SK-N-DZ (cell line): ENCODE measurements at places on chromosomes 1 and 21.

DNA sequence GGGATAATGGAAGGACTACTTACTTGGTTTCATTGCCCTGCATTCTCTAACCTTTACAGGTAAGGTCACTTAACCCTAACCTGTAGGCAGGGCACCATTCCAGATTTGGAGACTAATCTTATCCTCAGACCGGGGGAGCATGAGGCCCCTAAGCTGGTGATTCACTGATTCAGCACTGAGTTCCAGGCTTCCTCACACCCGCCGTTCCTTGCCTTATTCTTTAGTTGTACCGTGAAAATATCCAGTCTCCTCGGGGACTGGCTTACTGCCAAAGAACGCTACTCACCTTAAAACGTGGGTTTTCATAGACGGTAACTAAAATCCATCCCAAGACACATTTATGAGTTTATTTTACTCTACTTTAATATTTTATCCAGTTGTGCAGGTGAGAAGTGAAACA, 44.3 kb upstream of the COL24A1 start:
- no peak for DNase-seq

- DNase-seq, result no peak
These were observed 54.9 kb downstream of the SLC30A7 start for GRCh38 chr1:100950781-100951180.

DNA sequence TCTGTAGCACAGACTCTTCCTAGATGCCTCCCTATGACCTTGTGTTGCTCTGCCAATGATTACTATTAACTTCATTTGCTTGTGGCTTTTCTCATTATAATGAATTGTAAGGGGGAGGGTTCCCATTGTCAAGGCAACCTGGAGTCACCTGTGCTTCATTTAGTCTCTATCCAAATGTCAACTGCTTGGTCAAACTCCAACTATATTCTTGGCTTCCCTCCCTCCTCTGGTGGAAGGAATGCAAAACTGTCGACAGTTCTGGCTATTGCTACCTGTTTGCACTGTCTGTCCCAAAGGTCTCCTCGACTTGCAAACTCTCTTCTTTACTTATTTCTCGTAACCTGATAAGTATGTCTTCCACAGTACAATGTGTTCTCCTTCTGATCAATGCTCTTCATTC, 100.3 kb downstream of the CACNA1E start:
- DNase-seq, result no peak

DNA sequence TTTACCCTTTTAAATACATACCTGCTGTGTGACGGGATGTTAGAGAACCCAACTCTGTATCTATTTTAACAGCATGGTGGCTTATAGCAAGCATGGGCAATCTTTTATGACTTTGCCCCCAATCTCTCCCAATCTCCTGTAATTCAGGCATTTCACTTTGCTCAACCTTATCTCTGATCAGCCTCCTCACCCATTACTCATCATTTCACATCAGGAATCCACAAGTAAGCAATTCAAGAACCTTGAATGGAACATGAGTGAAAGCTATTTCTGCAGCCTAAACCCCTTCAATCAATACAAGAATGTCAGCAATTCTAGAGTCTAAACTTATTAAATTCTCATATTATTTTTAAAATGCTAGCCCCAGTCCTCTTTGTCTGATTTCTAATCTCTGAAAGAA, 199.8 kb downstream of the ST6GALNAC3 start:
- peak; percentile 51 for DNase-seq

GRCh38 chr1:229158341-229158921, 112.5 kb upstream of the RAB4A start:
- DNase-seq, result no peak

- DNase-seq, result peak; percentile 8
These were observed 175.4 kb downstream of the IGSF21 start for GRCh38 chr1:18282851-18283600.

DNA sequence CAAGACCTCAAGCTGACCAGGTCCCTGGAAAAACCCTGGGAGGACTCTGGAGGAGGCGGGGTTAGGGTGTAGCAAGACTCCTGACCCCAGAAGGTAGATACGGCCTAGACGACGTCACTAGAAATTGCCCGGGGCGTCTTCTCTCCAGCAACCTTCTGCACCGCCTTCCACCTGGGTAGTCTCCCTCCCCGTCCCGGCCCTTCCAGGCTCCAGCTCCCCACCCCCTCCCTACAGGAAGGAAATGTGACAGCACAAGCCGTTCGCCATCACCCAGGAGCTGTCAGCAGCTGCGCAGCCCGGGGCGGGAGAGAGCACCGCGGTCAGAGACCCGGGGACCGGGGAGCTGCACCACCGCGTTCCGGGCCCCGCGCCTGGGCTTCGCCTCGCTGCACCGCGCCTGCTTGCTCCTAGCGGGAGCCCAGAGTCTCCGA, 20.0 kb downstream of the SERTAD4 start:
- DNase-seq, result peak; percentile 65

GRCh38 chr21:15065392-15066122, 757 bp upstream of the NRIP1 start:
- DNase-seq, result peak; percentile 84

- DNase-seq, result no peak
These were observed 2.9 kb upstream of the FCMR start for GRCh38 chr1:206924592-206925105.

GRCh38 chr1:228284148-228284495, 76.3 kb downstream of the OBSCN start:
- no peak for DNase-seq

DNA sequence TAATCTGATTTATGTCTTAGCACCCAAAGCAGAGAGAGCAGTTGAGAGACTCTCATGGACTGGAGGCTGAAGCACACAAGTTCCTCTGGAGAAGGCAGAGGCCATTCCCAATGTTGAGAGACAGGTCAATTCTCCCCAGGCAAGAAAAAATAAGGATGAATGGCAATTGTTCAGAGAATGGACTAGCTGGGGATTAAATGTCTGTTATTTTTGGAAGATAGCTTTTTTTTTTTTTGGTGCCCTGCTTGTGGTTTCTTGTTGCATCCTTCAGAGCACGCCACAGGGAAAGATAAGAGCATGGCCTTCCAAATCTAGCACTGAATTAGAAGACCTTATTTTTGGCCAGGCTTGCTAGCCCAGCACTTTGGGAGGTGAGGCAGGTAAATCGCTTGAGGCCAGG, 65.6 kb upstream of the ERRFI1 start:
- no peak for DNase-seq

DNA sequence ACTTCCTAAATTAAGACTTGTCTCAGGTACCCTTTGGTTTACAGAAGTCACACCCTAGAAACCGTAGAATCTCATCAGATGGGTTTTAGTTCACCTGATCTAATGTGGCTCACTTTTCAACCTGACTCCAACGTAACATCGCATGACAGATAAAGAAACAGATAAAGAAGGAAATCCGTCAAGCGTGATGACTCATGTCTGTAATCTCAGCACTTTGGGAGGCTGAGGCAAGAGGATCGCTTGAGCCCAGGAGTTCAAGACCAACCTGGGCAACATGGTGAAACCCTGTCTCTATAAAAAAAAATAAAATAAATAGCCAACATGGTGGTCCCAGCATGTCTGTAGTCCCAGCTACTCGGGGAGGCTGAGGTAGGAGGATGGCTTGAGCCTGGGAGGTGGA, 97.3 kb downstream of the SPSB1 start:
- no peak for DNase-seq

- DNase-seq, result no peak
These were observed 31.9 kb upstream of the RXRG start for GRCh38 chr1:165476776-165477175.

- peak; percentile 62 for DNase-seq
These were observed 5.5 kb downstream of the PTPN7 start for GRCh38 chr1:202154766-202155477.

DNA sequence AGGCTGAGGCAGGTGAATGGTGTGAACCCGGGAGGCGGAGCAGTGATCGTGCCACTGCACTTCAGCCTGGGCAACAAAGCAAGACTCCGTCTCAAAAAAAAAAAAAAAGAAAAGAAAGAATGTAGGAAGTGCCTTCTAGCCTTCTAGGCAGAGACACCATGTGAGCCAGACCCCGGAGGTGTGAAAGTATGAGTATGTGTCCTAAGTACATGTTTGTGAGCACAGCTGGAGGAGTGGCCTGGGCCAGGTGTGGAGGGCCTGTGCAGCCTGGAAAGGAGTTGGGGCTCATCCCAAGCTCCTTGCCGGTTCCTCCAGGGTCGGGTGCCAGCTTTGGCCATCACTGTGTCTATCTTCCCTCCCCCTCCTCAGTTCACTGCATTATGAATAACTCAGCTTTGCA, 13.0 kb downstream of the SOX13 start:
- DNase-seq, result no peak

DNA sequence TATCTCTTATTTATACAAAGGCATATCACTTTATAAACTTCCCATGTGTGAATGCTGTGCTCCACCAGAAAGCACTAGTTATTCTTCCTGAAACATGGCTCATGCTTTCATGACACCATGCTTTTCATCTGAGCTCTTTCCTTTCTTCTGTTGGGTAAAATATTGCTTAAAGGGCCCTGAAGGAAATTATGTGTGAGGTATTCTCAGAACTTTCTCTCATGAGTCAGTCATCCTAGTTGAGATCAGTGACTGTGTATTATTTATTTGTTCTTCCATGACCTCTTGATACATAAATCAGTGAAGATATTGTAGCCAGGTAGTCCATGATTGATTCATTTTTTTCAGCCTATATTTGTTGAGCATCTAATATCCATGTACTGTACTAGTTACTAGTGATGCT, 54.8 kb downstream of the CYP2J2 start:
- DNase-seq, result no peak

DNA sequence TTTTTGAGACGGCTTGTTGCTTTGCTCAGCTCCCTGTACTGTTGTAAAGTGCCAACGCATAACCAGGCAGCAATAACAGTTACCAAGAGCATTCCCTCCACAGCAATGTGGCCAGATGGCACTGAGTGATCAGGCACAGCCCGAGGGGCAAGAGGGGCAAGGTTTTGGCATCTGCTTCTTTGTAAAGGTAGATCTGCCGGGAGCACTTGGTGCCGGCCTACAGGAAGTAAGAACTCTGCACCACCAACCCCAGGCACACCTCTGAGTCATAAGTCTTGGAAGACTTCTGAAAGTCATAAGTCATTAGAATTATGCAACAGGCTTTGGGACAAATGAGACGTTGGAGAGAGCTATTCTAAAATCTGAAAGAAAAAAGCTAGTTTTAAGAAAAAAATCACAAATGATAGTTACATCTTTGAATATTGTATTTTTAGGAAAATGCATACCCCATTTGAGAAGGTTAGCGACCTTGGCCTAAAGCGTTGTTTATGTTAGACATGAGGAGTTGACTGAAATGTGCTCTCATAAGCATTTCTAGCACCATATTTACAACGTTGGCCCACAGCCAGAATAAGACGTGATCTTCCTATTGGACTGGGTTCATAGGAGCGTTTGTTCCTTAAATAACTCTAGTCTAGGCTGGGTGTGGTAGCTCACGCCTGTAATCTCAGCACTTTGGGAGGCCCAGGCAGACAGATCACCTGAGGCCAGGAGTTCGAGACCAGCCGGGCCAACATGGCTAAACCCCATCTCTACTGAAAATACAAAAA, 37.7 kb upstream of the MAP10 start:
- no peak for DNase-seq

GRCh38 chr1:89633800-89634625, 1.1 kb downstream of the LRRC8C start:
- peak; percentile 6 for DNase-seq

GRCh38 chr1:54118704-54119103, 34.1 kb downstream of the CDCP2 start:
- no peak for DNase-seq

- no peak for DNase-seq
These were observed 1.3 kb downstream of the NADK start for GRCh38 chr1:1776672-1777582.

- no peak for DNase-seq
These were observed 1.1 kb downstream of the HLX start for GRCh38 chr1:220880362-220880670.

- DNase-seq, result no peak
These were observed 94.9 kb downstream of the MRPL39 start for GRCh38 chr21:25512095-25513081.

DNA sequence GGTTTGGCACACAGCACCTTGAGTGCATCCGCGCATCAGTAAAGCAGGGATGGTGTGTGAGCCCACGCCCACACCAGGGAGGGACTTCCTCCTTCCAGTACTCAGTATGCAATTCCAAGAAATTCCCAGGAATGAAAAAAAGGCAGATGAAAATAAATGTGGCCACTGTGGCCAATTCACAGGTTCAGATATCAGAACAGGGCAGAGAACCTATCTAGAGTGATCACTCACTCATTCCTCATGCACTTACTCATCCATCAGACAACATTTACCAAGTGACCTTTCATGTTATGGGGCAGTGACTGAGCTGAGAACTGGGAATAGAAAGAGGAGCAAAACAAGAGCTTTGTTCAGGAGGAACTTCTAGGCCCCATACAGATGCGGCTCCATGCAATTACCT, 113.7 kb downstream of the ZSCAN20 start:
- DNase-seq, result no peak

GRCh38 chr1:8625981-8626898, 191.2 kb downstream of the RERE start:
- no peak for DNase-seq

GRCh38 chr1:101026430-101026788, 825 bp upstream of the DPH5 start:
- no peak for DNase-seq

DNA sequence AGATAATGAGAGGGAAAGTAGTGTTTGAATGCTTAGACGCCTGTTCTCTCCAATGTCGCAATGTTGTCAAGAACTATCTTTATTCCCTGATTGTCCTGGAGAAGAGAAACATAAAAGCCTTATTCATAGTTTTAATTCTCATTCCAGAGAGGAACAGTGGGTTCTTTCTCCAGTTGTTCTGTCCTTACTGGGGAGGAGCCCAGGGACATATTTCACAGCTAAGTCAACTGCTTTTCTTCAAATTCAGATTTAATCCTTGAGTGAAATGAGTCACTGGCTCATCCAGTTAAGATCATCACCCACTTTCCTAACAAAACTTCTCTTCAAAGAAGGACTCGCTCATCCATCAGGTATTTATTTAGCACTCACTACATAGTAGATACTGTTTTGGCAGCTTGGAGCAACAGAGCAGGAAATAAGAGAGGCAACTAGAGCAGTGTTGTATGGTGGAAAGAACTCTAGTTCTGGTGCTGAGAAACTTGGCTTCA, 365.7 kb upstream of the USP24 start:
- no peak for DNase-seq

GRCh38 chr1:30274173-30274970, 449.0 kb downstream of the MATN1 start:
- DNase-seq, result no peak

DNA sequence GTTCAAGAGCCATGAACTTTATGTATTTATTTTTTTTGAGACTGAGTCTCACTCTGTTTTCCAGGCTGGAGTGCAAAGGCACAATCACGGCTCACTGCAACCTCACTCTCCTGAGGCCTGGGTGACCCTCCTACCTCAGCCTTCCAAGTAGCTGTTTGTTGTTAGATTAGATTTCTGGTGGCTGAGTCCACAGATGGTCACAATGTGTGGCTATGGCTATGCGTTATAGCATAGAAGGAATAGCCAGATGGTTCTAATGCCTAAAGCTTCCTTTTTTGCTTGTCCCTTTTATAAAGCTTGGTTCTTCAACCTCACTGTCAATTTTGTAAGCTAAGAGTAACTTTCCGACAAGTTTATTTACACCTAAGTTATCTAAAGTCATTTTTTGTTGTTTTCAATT, 62.3 kb upstream of the FMN2 start:
- DNase-seq, result no peak

- DNase-seq, result no peak
These were observed 36.5 kb downstream of the RIPK4 start for GRCh38 chr21:41730367-41730765.

- no peak for DNase-seq
These were observed 939 bp upstream of the CCN1 start for GRCh38 chr1:85579622-85580021.

GRCh38 chr1:61361931-61362330, 279.6 kb downstream of the NFIA start:
- no peak for DNase-seq

- no peak for DNase-seq
These were observed 73.7 kb upstream of the NRIP1 start for GRCh38 chr21:15138490-15138889.
